ENCODE measurements at places on chromosomes 3 and 15.

DNA sequence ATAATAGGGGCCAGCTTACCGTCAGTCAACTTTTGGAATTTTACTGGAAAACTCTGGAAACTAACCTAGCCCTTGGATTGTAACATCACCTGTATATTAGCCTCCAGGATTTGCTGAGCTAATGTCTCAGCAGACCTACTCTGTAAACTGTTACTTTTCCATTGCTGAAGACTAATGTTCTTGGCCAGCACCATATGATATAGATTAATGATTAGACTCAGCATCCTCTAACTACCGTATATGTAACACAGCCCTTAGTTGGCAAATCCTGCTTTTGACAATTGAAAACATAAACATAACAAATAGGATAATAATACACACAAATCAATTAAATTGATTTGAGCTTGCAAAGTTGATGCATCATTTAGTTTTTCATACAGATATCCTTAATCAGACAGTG lies 26.6 kb upstream of the GBE1 start:
- DNase-seq: no peak

DNA sequence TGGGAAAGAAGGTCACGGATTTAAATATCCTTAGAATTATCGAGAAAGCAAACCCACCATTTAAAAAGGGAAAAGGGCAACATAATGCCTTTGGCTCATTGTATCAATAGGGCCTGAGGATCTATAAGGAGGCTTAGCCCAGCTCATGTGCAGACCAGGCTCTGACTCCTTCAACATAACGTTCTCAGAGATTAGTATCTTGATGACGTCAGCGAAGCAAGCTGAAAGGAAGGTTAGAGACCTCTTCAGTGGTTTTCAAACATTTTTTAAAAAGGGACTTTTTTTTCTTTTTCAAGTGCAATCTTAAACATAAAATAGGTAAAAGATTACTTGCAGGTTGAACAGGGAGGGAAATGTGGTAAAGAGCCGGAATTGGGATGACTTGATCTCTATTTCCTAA lies 463.9 kb upstream of the ADAMTS9 start:
- DNase-seq: no peak

GRCh38 chr3:123338620-123339061 lies 110.2 kb downstream of the ADCY5 start:
- no peak for DNase-seq

DNA sequence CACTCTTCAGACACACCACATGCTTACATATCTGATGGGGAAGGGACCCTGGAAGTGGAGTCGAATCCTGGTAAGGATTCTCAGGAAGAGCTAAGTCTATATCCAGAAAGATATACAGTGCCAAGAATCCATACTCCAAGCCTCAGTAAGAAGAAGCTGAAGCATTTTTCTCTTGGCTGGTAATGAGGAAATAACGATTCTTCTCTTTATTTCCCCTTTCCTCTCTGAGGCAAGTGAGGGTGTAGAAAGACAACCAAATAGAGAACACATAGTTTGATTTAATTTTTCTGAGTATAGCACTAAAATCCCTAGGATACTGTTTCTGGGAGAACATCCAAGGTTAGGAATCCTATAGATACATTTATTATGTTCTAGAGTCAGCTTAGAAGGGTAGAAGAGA lies 857.3 kb downstream of the TUSC7 start:
- DNase-seq: no peak

DNA sequence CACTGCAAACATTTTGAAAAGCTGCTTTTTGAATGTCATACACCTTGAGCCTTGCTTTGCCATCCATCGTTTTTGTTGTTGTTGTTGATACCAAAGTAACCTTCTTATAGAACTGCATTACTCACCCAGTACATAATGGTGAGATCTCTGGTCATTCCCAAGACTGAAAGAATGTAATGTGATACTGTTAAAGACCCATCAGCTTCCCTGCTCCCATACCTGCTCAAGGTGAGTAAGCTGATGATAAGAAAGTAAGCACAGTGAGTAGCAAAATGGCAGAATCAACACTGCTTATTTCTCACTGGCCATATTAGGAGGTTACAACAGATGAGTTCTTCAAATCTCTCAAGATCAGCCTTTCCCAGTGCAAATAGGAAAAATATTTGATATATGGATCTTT lies 89.8 kb downstream of the CADPS start:
- DNase-seq: no peak

- no peak for DNase-seq
Observed at GRCh38 chr3:16448639-16449070, 64.8 kb downstream of the RFTN1 start.

GRCh38 chr15:92901995-92902394 lies 1.9 kb downstream of the CHD2 start:
- no peak for DNase-seq

- no peak for DNase-seq
Observed at GRCh38 chr3:71444028-71444860, 139.3 kb downstream of the FOXP1 start.

DNA sequence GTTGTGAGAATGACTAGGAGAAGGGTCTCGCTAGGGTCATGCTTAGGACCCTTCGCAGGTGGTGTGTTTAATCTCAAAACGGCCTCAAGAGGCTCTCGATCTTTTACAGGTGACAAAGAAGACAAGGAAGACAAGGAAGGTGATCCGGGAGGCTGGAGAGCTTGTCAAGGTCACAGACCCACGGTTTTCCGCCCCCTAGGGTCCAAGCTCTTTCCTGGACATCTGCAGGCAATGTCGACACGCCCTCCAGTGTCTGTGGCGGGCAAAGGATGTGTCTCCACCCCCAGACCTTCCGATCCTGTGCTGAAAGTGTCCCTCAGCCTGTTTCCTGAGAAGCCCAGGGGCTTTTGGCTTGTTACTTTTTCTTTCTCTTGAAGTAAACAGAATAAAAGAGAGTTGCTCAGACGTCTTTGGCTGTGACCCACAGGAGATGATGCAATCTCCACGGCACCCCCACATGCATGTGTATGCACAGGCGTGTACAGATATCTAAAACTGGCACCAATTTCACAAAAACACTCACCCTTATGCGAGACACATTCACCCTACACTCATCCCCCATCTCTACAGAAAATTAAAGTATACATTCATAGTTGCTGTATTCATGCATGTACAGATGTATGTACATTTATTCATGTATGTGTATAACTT lies 108.8 kb downstream of the KLF13 start:
- DNase-seq: peak; percentile 47

DNA sequence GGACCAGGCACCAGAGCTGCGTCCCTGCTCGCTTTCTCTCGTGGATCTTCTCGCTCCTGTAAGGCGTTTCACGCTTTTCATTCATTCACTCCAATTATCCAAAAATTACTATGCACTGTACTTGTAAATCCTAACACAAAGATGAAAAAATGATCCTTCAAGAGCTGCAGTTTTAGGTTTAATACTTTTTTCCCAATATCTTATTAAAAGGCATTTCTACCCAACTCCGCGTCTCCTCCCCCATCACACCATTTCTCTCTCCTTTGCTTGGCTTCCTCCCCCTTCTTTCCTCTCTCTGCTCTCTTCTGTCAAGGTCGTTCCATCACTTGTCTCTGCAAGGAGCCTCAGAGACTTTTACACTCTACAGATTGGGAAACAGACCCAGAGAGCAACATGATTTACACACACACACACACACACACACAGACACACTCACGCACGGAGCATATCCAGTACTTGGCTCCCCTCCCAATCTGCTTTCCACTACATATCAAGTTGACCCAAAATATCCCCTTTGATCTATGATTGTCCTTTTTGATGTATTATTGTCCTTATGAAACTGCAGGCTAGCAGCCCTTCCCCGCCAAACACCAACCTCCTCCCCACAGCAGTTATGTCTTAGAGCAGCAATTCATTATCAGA lies 479 bp upstream of the CLDN1 start:
- peak; percentile 55 for DNase-seq
